Fibroblast of the aortic adventitia (primary cell): ENCODE measurements at places on chromosomes 2 and 18.

DNA sequence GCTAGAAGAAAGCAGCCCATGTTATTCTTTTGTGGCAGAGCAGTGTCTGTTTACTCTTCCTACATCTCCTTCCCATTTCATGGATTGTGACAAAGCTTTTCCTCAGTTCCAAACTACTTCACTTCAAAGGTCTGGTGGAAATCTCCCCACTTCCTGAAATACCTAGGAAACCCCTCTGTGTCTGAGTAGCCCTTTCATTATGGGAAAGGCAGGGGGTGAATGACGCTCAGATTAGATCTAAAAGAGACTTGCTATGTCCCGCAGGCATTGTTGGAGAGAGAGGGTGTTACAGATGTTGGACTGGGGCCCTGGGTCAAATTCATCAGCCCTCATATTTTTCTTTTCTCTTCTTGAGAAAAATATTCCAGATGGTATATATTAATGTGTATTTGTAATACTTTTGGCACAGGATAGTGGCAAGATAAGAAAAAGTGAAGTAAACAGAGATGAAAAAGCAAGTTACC lies 675.0 kb downstream of the IRS1 start:
- peak; percentile 91 for DNase-seq

DNA sequence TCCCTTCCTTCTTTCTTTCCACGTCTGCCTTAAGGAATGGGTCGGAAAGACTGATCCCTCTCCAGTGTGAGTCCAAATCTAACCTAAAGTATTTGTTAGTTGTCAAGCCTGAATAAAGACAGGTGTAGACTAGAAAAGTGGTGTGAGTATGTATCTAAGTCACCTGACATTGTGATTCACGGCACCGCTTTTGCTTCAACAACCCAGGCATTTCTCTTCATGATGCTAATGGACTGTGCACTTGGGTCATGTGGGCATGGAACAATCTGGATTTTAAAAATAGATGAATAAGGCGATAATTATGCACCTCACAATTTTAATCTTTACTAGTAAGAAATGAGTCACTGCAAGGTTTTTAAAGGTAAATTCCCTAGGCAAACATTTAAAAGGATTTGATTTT lies 107.5 kb downstream of the LIPG start:
- no peak for DNase-seq

DNA sequence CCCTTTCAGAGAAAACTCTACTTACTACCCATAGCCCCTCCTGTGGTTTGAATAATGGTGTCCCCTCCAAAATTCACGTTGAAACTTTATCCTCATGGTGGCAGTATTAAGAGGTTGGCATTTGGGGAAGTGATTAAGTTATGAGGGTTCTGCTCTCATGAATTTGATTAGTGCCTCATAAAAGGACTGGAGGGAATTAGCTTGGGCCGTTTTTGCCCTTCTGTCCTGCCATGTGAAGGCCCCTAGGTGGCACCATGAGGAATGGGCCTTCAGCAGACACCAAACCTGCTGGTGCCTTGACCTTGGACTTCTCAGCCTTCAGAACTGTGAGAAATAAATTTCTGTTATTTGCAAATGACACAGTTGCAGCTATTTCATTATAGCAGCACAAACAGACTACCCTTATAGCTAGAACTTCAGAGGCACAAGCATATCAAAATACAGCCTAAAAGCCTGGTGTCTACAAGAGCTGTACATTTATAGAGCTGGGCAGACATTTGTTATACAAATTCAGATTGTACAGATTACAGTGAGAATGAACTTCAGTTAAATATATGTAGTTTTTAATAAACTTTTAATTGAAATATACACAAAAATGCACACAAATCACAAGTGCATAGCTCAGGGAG lies 2.6 kb upstream of the PTPN2 start:
- DNase-seq = no peak

DNA sequence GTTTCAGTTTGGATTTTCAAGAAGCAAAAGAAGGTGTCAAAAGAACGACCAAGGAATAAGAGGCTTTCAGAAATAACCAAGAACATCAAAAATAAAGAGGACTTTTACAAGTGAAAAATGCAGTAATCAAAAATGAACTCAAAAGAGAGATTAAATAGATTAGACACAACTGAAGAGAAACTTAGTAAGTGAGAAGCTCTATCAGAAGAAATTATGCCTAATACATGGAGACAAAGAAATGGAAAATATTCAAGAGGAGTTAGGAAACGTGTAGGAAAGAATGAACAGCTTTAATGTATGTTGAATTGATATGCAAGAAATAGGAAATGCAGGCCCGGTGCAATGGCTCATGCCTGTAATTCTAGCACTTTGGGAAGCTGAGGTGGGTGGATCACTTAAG lies 145.8 kb downstream of the ACOXL start:
- no peak for DNase-seq

- DNase-seq = no peak
These were observed 13.0 kb upstream of the DLX1 start for GRCh38 chr2:172072303-172072702.

GRCh38 chr2:172596776-172597175 lies 40.9 kb downstream of the PDK1 start:
- no peak for DNase-seq

- DNase-seq = peak; percentile 19
These were observed 8.5 kb upstream of the RALBP1 start for GRCh38 chr18:9466846-9467245.

DNA sequence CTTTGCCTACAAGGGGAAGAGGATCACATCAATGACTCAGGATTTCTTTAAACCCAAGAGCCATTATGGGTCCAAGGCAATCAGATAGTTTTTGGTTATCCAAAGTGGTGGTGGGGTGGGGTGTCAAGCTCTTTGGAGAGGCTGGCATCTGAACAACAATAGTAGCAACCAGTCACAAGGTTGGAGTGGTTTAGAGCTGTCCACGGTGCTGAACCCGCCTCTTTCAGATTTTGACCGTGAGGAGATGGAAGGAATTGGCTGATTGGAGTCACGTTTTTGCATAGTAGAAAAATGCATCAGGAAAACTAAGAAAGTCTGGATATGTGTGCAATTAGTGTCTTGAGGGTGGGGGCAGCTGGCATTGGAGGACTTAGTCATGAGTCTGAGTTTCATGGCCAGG lies 159.9 kb downstream of the LOXHD1 start:
- DNase-seq = peak; percentile 8

GRCh38 chr2:108074946-108075345 lies 88.6 kb downstream of the SLC5A7 start:
- no peak for DNase-seq

GRCh38 chr2:201186982-201187381 lies 4.0 kb downstream of the CASP10 start:
- no peak for DNase-seq

- DNase-seq = peak; percentile 52
These were observed 154.9 kb downstream of the CTIF start for GRCh38 chr18:48693625-48694262.

DNA sequence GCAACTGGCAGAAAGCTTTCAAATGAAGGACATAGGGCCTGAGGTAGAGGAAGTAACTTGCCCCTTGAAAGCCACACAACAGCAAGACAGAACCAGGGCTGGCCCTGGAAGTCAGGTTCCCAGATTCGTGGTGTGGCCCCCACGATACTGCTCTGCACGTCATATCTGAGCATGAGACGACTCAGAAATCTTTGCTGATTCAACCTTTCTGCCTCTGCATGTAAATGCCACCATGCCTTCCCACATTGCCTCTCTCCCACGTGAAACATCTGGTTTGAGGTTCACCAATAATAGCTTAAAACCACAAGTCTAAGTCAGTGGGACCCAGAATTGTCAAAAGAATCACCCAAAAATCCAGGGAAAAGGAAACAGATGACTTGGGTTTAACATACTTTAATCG lies 214.0 kb upstream of the TRIB2 start:
- DNase-seq = no peak

DNA sequence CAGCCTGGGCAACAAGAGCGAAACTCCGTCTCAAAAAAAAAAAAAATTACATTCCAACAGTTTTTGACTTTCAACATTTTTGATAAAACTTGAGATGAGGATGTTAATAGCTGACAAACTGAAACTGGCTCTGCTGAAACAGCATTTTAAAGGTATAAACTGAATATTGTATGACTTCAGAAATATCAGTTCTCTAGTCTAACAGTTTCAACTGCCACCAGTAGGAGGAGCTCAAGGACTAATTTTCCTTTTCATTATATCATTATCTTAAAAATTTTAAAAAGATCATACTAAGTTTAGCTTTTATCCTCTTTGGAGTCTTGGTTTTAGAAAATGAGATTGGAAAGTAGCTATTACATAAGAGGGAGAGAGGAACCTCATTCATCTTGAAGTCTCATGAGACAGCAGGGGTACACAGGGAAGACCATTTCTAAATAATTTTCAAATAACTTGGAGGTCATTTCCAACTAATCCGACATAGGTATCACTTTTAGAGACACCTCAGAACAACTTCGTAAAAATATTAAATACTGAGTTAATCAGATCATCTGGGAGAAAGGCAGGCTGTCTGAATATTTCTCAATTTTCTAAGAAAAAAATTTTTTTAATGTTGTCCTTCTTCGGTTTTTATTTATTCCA lies 37.6 kb upstream of the MCM6 start:
- DNase-seq = peak; percentile 70

DNA sequence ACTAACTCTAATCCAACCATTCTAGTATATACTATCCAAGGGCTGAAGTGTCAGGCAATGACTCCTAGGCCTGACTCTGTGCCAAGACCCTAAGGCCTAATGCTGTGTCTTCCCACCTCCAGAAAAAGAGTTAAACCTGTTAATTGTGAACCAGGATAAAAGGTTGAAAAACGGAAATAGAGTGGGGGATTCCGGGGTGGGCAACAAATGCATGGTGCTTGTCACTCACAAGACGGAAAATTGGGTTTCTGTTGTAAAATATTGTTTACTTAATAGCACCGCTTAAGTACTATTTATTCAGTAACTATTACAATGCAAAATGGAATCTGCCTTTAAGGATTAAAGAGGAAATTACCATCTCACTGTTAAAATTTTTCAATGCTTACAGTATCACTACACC lies 3.2 kb downstream of the STK17B start:
- peak; percentile 51 for DNase-seq

GRCh38 chr2:235723811-235724465 lies 230.1 kb downstream of the AGAP1 start:
- DNase-seq = no peak

- peak; percentile 27 for DNase-seq
These were observed 70.6 kb upstream of the TCF7L1 start for GRCh38 chr2:85062565-85062964.

DNA sequence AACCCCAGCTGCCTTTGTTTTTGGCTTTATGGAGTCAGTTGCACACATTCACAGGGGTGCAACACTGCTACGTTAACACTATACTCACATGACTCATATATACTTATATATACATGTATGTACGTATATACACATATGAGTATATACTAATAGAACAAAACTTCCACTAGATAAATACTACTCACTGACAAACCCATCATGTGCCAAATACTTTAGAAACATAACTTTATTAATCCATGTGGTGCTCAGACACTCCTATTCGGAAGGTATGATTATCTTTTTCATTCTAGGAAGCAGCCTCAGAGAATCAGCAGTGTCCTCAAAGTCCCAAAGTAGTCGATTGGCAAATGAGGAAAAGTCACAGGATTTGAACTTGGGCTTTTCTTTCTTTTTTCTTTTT lies 7.9 kb downstream of the PMAIP1 start:
- no peak for DNase-seq

GRCh38 chr2:157318884-157319283 lies 6.7 kb downstream of the ERMN start:
- no peak for DNase-seq

DNA sequence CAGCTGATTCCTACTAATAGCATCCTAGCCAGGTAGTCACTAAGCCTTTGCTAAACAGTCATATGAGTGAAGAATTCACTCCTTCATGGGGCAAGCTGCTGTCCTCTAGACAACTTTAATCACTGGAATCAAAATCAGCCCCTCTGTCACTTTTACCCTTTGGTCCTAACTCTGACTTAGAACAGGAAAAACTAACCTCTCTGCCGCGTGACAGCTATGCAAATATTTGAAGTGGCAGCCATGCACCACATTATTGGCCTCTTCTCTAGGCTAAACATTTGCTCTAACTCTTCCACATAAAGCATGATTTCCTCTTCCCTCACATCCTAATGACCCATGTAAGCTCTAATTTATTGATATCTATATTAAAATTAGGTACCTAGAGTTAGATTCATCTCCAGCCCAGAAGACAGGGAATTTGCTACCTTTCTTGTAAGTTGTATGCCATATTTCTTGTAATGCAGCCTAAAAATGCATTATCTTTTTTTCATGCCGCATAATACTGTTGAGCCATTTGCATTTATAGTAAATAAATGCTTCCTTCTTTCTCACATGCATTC lies 12.8 kb upstream of the ONECUT2 start:
- DNase-seq = no peak

GRCh38 chr2:216742411-216742810 lies 47.1 kb upstream of the IGFBP5 start:
- DNase-seq = no peak

- DNase-seq = no peak
These were observed 1097.2 kb downstream of the TDRD15 start for GRCh38 chr2:22221006-22221405.

- DNase-seq = peak; percentile 66
These were observed 13.6 kb upstream of the ANKRD53 start for GRCh38 chr2:70964596-70965386.

DNA sequence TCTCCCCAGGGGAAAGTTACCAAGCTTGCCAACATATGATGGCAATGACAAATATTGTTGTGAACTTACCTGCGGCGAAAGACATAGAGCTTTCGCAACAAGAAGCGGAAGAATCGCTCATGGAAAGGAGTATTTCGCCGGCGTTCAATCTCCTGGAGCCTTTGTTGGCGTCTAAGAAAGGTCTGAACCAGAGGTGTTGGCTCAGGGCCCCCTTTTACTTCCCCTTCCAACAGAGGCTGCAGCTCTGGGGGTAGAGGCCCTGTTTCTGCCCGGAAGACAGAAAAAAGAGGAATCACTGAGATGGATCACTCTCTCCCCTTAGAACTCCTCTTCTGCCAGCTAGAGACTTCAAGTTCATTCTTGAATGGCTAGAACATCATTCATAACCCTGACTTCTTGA lies 10.8 kb downstream of the GGCX start:
- no peak for DNase-seq

- DNase-seq = no peak
These were observed 87.1 kb downstream of the DGKD start for GRCh38 chr2:233441161-233442027.

DNA sequence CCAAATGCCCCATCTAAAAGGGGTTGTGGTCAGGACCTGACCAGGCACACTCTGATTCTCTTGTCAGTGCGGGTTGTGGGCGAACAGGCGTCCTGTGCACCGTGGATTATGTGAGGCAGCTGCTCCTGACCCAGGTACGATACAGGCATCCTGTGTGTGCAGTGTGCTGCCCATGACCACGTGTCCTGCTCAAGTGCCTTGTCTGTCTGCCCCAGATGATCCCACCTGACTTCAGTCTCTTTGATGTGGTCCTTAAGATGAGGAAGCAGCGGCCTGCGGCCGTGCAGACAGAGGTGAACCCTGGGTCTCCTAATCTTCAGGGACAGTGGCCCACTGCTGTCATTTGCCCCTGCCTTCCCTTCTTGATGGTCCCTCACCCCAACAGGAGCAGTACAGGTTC lies 14.6 kb downstream of the PTPN18 start:
- no peak for DNase-seq
